Chondrocyte (in vitro differentiated cells): ENCODE measurements at places on chromosomes 16 and 17. TPM values are rescaled to one million over a fixed set of nuclear protein-coding genes. Genes with fewer than 3 reads are reported as not detected.

KRT27 gene
- total RNA-seq = not detected in 3 replicates

GRCh38 chr17:62630365-62631085 lies 3.1 kb downstream of the MRC2 start:
- DNase-seq = no peak

DNA sequence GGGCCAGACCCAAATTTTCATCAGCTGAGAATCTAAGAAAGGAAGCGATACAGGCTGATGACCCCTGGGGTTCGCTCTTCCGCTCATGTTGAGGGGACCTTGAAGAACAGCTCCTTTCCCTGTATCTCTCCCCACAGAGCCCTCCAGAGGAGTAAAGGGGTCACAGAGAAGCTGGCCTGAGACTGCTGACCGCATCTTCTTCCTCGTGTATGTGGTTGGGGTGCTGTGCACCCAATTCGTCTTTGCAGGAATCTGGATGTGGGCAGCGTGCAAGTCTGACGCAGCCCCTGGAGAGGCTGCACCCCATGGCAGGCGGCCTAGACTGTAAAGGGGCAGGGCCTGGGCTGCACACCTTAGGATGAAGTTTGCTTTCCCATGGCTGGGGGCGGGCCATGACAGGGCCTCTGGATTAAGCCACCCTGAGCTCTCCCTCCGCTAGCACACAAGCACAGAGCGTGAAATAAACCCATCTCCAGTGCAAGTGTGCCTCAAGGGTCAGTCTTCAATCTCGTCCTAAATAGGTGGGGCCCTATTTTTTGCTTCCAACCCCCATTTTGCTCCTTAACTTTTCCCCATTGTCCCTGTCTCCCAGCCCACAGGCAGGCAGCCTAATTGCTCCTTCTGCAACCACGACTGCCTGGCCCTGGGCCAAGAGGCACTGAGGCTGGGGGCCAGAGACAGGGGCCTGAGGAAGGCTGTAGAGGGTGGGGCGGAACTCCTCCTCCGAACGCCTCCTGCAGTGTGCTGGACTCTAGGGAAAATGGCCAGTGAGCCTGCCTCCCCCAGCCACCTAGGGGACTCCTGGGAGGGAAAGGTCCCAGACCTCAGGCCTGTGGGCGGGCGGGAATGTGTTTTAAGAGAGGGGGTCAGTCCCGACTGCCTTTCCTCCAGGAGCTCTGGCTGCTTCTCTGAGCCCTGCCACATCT lies 3.6 kb downstream of the ZACN start:
- DNase-seq = peak; percentile 79

CACNG1 gene
- total RNA-seq = not detected in 3 replicates

DNA sequence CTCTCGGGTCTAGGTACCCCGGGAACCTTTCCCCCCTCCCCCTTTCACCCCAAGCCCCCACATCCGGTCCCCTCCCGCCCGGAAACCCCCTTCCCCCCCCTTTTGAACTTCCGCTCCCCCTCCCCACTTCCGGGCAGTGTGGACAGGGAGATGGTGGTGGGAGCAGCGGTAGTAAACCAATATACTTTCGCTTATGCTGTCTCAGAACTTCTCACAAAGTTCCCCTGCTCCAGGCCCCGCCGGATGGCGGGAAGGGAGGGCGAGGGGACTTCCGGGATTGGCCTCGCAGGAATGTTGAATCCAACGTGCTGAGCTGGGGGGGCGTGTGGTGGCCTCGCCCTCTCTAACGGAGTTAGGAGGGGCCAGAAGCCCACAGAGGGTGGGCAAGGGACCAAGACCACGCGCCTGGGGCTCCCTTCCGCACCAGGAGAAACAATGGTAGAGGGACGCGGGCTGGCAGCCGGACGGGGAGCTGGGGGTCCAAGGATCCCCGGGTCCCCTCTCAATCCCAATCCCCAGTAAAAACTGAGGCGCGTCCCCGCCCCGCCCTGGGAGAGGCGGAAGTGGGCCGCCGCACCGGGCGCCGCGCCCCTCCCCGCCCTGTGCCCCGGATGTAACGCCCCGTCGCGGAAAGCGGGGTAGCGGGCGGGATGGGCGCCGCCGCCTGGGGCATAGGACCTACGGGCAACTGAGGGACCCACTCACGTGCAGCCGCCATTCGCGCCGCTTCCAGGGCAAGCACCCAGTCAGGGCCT lies 742 bp downstream of the PFN1 start:
- no peak for DNase-seq

- DNase-seq = no peak
Observed at GRCh38 chr17:75270218-75270965, 639 bp downstream of the MIF4GD start.

TBC1D3E gene
- total RNA-seq = not detected in 3 replicates

SOST gene
- not detected in 3 replicates for total RNA-seq

ARL16 gene
- total RNA-seq = 29.5 to 32.6 TPM (median 32.5 TPM) in 3 replicates

GRCh38 chr17:45904866-45905265 lies 10.5 kb downstream of the MAPT start:
- DNase-seq = no peak
